ENCODE measurements at places on chromosomes 5 and 9.

- no peak for DNase-seq
Observed at GRCh38 chr9:74817816-74818215, 69.9 kb downstream of the TRPM6 start.

- no peak for DNase-seq
Observed at GRCh38 chr5:21181609-21182125, 1193.7 kb upstream of the CDH18 start.

- DNase-seq: no peak
Observed at GRCh38 chr5:145218982-145219381, 616.2 kb downstream of the PRELID2 start.

GRCh38 chr5:176648474-176649194 lies 1.4 kb downstream of the TSPAN17 start:
- peak; percentile 65 for DNase-seq

DNA sequence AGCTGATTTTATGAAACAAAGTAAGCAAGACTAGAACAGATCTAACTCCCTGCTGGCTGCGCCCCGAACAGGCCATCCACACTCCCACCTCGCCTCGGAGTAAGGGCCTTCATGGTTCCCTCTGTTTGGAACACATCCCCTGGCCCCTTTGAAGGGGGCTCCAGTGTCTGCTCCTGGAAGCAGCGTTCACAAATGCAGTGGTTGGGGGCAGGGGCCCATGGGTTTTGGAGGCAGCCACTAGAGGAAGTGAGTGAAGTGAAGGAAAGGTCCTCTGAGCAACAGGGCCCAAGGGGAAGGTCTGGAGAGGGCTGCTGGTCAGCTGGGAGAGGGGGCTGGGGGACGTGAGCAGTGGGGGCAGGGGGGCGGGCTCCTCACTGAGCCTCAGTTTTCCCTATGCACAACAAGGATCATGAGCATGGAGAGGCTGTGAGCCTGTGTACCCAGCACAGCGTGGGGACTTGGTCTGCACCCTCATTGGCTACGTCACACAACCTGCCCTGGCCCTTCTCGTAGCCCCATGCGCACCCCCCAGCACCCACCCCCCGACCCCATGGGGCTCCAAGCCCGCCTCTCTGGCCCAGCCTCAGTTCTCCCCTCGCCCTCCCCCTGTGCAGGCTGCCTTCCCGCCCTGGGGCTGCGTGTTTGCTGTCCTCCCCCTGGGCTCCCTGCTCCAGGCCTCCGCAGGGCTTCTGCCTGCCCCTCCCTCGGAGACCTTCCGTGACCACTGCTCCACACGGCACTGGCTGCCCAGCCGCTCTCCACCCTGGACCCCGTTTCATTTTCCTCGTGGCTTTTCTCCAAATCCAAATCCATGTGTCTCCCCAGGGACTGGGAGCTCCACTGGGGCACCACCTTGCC lies 39.5 kb downstream of the RASGEF1C start:
- DNase-seq: no peak

GRCh38 chr9:12719431-12719830 lies 26.2 kb downstream of the TYRP1 start:
- DNase-seq: no peak

- no peak for DNase-seq
Observed at GRCh38 chr9:90836411-90837080, 34.9 kb downstream of the SYK start.

DNA sequence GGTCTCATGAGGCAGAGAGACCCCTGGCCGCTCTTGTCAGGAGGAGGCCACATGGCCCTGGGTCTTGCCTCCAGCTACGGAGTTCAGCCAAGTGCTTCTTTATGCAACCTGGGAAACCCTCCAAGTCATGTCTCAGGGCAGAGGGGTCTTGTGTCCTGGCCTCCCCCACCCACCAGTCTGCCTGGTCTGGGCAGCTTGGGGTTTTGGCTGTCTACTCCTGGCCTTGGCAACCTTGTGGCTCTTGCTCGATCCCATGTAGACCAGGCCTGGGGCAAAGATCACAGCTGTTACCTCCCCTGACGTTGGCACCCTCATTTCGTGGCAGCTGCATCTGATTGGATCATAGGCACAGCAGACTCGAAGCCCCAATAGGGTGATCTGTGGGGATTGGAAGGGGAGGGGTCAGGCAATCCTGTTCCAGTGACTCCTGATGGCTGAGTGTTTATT lies 28.4 kb downstream of the JADE2 start:
- no peak for DNase-seq

DNA sequence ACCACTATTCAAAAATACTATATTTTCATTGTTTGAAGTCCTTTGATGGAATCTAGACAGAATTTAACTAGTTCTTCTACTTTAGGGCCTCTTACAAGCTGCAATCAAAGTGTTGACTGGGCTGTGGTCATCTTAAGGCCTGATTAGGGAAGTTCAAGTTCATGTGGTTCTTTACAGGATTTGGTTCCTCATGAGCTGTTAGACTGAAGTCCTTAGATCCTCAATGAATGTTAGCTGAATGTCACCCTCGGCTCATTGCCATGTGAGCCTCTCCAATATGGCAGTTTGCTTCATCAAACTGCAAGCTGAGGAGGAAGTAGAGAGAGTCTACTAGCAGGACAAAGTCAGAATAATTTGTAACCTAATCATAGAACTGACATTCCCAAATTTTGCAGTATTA lies 135.1 kb downstream of the CSNK1G3 start:
- no peak for DNase-seq

DNA sequence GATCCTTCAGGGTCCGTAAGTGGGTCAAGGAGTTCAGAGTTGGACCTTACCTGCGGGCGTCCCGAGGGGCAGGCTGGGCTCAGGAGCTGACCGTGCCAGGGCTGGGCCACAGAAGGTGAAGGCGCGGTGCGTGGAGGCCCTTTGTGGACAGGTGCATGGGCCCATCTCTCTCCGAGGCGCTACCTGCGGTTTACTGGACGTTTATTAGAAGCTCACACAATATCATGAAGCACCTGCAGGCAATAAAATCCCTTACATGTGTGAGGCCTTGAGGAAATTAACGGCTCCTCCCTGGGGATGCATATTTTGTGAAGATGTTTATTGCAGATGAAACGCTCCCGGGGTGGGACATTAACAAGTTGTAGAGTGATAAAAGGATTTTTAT lies 79.8 kb upstream of the LMX1B start:
- DNase-seq: no peak

DNA sequence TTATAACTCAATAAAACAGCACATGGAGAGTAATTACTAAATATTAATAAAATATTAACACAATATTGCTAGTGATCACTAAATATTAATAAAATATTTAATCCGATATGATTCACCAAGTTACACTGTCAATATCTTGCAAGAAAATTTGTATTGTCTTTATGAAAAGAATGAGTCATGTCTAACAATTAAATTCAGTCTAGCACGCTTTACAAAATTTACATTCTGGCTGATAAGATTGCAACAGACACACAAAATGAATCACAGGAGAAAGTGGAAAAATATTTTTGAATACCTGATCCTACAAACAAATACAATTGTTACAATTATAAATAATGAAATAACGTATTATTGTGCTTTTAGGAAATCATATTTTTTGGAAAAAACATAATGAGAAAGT lies 567.2 kb downstream of the EFNA5 start:
- DNase-seq: no peak
